ENCODE measurements at places on chromosomes 11 and 22.

- no peak for DNase-seq
These were observed 28.1 kb downstream of the LDLRAD3 start for GRCh38 chr11:35971841-35972422.

GRCh38 chr22:36885474-36885873 lies 24.7 kb downstream of the NCF4 start:
- no peak for DNase-seq

DNA sequence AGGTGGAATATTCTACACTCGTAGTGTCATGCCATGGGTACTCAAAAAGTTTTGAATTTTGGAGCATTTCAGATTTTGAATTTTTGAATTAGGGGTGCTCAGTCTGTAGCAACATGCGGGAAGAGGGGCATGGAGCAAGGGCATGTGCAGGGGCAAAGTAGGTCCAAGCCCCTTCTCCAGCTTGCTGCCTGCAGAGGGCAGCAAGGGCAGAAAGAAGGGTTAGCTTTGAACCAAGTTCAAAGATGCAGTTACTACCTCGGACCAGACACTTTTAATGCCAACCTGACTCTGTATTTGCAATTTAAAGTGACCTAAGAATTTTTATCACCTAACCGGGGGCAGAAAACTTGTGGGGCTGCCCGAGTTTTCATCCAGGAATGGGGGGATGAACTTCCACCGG lies 68.2 kb downstream of the CD82 start:
- no peak for DNase-seq

DNA sequence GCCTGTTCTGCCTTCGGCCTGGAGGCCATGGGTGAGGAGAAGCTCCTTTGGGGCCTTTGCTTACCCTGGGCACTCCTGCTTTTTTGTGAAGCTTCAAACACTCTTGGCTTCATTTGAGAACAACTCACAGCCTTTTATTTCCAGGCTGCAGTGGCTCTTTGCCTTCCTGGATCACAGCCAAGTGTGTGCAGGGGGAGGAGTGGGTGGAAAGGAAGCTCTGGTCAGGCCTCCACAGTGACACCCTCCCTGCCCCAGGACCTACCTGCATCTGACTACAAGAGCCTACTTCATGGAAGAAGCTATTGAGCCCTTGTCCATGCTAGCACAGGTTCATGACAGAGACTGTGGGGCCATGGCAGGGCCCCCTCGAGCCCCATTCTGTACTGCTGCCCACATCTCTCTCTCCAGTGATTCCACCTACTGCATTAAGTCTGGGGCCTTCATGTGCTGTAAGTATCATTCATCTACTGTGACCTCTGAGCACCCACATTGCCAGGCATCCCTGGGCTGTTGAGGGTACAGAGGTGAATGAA lies 52.3 kb downstream of the GAB4 start:
- no peak for DNase-seq

DNA sequence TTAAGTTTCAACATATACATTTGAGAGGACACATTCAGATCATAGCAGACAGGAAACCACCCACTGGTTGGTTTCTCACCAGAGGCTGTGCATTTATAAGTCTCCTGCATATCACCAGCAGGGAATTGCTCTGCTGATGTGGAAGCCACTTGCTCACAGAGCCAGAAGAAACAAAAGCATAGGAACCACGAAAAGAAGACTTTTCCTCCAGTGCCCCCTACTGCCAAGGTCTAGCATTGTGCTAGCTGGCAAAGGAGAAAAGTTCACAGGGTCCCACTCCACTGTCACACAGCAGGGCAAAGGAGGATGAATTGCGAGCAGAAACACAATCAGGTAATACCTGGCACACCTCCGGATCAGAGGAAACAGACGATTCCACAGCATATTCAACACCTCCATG lies 28.9 kb upstream of the ISX start:
- no peak for DNase-seq

GRCh38 chr11:17720796-17721171 lies 1.4 kb downstream of the MYOD1 start:
- no peak for DNase-seq

DNA sequence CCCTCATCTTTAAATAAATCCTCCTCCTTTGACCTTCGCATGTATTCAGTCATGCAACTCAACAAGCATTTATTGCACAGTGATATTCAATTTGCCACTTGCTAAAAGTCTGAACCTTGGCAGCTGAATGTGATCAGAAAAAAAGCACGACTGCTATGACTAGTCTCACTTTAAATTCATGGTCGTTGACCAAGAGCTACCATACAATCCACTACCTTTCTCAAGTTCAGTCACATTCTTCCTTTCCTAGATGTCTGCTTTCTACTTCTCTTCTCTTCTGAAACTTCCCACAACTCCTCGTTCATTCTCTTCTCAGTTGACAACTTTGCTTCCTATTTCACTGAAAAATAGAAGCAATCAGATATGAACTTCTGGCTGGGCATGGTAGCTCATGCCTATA lies 2.0 kb upstream of the SAA1 start:
- DNase-seq, result no peak

DNA sequence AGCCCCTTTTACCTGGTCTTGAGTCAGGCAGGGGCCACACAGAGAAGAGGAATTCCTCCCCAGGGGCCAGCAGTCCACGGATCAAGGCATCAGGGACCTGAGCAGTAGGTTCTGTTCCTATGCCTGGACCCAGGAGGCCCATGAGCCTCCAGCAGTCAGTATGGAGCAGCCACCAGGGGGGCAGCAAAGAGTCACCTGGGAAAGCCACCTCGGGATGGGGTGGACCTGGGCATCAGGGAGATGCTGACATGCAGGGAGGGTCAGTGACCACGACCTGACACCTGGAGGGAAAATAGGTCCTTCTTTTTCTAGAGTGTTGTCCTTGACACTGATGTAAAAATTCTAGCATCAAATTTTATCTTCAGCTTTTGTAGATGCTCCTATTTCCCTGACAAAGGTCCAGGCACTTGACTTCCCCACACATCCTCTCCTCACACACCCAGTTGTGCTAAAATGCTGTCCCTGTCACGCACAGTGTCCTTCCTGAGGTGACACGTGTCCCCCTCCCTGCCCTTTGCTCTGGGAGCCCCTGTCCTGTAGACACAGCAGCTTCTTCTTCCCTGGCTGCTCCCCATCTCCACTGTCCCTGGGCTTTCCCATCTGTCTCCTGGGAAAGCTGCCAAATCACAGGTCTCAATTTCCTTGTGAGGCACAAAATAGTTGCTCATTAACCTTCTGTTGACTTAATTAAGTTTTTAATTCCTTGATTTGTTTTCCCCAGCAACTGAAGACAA lies 70.0 kb upstream of the IGLL5 start:
- DNase-seq, result no peak

- no peak for DNase-seq
These were observed 290.7 kb upstream of the MPPED2 start for GRCh38 chr11:30876663-30877396.

DNA sequence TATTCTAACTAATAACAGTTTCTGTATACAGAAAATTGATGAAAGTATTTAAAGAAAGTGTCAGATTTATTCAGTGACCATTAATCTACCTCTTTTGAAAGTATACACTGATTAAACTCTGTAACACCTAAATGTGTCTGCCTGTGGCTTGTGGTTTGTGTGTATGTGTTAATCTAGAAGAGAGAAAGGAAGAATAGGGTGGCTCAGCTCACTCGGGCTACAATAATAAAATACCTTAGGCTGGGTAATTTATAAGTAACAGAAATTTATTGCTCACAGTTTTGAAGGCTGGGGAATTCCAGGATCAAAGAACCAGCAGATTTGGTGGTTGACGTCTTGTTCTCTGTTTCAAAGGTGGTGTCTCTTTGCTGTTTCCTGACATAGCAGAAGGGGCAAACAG lies 13.6 kb upstream of the OR5AS1 start:
- no peak for DNase-seq

DNA sequence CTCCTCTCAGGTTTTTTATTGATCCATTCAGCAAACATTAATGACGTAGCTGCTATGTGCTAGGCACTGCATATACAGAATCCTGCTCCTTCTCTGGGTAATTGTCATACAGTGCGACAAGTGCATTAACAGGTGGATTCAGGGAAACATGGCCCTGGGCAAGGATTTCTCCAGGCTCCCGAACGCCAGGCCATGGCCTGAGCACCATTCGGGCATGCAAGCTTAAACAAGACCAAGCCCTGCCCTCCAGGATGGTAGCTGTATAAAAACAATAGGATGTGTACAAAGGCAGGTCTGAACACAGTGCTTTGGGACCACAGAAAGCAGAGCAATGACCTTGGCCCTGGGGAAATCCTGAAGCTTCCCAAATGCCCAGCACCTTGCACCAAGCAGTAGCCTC lies 9.1 kb upstream of the SYT7 start:
- no peak for DNase-seq

- no peak for DNase-seq
These were observed 2.9 kb upstream of the OR52J3 start for GRCh38 chr11:5043380-5043779.

Data from epithelial cell of proximal tubule (primary cell).